ENCODE measurements at places on chromosomes 2 and 18.

DNA sequence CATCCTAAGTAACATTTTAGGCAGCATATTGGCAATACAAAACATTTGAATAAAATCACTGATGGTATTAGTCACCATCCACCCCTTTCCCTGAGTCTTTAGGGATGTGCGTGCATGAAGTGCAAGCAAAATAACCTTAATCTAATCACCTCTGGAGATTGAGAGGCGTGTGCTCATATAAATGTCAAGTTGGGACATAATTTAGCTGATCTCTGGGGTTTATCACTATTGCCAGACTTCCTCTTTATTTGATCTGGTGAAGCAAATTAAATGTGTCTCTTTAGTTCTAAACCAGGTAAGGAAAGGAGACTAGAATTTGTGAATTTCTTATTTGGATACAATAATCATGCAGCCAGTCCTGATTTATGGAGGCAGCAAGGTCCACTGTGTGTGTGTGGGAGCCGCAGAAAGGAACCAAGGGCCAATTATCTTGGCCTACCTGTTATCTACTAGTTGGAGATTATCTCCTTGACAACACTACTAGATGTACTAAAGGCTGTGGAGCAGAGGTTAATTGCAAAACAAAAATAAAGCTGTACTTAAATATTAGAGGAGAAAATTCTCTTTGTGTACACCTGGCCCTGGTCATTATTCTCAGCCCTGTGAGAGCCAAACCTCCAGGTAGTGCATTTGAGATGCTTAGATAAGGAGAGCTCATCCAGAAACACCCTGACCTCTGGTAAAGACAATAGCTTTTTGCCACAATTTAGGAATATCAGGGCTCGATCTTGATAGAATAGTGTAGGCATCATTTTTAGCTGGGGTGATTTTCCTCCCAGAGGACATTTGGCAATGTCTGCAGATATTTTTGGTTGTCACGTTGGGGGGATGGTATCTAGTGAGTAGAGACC lies 78.2 kb downstream of the HRH4 start:
- no peak for DNase-seq

DNA sequence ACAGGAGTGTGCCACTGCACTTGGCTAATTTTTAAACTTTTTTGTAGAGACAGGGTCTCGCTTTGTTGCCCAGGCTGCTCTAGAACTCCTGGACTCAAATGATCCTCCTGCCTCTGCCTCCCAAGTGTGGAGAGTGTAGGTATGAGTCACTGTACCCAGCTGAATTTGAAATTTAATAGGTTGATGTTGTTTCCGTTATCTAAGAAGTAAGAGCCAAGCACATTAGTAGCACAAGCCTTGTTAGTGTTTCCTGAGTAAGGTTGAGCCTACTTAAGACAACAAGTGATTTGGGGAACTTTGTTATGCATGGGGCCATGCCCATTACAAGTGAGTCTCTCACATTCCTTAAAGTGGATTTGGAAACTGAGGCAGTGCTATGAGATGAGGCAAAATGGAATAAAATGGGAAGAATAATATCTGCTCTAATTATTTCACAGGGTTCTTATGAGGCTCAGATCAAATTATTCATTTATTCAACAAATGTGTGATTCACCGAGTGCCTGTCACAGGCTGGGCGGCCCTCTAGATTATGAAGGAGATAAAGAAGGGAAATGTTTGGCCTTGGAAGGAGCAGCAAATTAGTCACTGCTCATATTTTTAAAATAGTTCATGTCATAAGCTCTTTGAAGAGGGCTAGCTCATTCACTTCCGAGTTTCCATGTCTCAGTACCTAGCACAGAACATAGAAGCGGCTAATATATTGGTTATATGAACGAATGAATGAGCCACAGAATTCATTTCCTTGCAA lies 217.2 kb downstream of the LDLRAD4 start:
- DNase-seq: no peak

DNA sequence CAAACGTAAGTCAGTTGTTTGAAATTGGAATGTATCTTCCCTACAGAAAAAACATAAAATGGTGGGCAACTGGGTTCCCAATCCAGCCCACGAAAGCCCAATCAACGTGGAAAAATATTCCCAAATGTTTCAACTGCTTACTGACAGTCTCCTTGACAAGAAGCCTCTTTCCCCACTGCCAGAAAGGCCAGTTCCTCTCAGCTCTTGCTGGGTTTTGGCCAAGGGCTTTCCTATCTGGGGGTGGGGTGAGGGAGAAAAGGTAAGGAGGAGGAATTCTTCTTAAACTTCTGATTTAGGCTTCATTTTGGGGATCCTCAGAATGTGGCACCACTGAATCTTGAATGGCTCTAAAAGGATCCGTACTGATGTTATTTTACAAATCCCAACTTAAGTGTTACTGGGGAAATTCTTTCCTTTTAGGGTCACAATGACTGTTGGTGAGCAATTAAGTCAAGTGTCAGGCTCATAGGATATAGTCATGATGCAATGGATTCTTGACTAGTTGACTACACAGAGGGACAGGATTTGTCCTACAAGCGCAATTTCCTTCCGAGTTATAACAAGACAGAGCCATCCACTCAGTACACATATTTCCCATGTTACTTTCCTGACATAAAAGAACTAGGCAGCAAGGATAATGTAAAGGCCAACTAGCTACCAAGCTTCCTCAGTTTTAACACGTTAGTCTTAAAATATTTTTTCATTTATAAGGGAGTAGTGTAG lies 73.6 kb downstream of the SPRED2 start:
- no peak for DNase-seq

- no peak for DNase-seq
Measured at GRCh38 chr2:101630224-101630949, 67.1 kb upstream of the MAP4K4 start.

DNA sequence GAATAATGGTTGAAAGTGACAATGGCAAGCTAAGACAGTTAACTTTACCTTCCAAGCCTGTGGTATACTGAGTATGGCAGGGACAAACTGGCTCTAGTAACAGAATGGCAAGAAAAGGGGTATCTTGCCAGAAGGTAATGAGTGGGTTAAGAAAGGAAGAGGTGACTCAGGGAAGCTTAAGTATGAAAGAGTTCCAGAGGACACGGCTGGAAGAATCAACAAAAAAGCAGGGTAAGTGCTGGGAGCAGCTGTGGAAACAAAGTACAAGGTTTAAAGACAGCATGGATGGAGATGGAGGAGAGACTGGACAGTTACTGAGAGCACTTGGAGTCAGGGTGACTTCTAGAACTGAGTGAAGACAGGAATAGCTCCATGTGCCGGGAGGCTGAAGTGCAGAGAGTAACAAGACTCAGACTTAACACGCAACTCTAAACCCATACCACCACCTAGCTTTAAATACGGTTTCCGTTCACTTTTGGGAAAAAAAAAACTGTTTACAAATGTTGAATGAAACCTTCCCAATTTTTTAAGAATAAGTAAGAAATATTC lies 69.0 kb downstream of the REV1 start:
- no peak for DNase-seq

DNA sequence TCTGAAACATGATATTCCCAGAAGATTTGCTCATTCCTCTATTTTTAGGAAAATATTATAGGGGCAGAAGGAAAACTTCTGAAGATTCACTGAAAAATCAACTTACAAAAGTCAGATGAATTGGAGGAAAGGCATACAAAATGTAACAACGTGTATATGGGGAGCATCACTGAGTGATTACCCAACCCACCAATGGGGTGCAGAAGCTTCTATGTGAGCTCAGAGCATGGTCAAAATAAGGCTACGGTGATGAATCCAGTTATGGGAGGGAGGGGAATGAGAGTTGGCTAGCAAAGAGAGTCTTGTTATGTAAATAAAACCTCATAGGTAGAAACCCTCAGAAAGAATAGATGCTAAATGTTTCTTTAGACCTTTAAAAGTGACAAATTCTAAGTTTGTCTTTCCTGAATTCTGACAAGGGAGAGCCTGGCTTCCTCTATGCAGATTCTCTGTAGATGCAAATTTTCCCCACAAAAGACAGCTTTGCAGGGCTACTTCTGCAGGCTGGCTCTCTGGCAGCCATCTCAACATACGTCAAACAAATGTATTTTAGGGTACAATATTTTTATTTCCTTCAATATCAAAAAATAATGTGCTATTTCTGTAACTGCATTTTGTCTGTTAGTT lies 171.4 kb upstream of the NDUFV2 start:
- no peak for DNase-seq

DNA sequence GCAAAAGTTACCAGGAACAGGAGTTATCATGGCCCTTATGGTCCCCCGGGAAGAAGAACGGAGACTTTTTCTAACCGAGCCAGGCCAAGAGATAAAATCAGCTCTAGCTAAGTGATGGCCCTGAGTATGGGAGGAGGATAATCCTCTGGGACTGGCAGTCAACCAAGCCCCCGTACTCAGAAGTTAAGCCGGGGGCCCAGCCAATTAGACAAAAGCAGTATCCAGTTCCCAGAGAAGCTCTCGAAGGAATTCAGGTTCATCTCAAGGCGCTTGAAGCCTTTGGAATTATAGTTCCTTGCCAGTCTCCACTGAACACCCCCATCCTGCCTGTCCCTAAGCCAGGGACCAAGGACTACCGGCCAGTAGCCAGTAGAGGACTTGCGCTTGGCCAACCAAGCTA lies 365.3 kb upstream of the TCF4 start:
- no peak for DNase-seq

GRCh38 chr2:154403242-154403790 lies 295.2 kb upstream of the KCNJ3 start:
- DNase-seq: no peak

- no peak for DNase-seq
Measured at GRCh38 chr2:171515672-171516298, 6.5 kb upstream of the CYBRD1 start.

DNA sequence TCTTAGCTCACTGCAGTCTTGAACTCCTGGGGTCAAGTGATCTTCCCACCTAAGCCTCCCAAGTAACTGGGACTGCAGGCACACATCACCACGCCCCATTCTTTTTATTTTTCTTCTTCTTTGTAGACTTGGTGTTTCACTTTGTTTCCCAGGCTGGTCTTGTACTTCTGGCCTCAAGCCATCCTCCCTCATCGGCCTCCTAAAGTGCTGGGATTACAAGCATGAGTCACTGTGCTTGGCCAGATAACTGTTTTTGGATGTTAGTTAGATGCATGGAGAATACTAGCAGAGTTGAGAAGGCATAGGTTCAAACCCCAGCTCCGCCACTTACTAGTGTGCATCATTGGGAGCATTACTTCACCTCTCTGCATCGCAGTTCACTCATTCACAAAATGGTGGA lies 88.3 kb downstream of the TXNL1 start:
- no peak for DNase-seq

DNA sequence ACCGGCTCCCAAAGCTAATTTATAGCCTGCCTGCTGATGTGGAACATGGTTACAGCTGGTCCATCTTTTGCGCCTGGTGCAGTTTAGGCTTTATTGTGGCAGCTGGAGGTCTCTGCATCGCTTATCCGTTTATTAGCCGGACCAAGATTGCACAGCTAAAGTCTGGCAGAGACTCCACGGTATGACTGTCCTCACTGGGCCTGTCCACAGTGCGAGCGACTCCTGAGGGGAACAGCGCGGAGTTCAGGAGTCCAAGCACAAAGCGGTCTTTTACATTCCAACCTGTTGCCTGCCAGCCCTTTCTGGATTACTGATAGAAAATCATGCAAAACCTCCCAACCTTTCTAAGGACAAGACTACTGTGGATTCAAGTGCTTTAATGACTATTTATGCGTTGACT lies 51.4 kb downstream of the TMEM178A start:
- DNase-seq: no peak

DNA sequence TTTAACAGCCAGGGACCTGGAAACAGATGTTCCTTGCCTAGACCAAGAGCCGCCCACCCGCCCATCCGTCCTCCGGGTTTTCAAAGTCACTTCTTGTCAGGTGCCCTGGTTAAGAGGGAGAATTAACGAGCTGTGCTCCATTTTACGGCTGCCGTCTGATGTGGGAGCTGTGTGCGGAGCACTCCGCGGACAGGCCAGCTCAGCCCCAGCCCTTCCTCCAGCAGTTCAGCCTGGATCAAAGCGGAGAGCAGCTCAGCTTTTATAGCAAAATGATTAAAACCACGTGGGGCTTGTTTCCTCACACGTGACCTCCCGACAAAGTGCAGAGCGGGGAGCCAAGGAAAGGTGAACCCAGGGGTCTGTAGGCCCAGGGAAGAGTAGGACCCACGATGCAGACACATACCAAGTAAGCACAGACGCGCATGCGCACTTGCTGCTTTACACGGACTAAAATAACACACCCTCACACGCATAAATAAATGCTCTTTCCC lies 46.1 kb upstream of the PKDCC start:
- DNase-seq: no peak

DNA sequence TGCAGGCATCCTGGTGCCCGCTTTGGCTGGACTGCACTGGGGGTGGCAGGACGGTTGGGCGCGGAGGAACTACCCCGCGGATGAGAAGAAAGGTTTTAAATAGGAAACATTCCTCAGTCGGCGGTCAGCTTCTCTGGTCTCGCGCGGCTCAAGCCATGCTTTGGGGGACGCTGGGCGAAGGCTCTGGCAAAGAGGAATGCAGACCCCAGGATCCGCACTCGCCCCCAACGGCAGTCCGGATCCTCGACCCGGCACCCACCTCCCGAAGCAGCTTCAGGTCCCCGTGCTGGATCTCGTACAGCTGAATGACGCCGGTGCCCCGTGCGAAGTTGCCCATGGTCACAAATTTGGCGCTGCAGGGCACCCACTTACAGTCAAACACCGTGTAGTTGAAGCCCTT lies 686 bp upstream of the PNO1 start:
- no peak for DNase-seq

DNA sequence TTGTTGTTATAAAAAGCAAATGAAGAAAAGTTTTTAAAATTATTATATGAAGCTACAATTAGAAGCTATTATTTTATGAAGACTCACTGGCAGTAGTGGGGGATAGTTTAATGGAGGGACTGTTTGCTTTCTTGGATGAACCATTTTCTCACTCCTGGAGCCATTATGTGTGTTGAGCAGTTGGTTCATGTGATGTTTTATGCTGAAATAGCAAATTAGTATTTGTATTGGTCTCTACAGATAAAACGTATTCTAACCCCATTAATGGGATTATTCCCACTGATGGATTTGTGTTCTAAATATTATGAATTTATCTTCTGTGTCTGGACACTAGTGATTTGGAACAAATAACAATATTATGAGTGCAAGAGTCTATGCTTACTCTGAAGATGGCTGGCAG lies 507.5 kb upstream of the FSHR start:
- no peak for DNase-seq

GRCh38 chr2:127942002-127942401 lies 56.2 kb upstream of the AMMECR1L start:
- DNase-seq: no peak

Measured in activated T-cell treated with anti-CD3 and anti-CD28 coated beads for 48 hours (primary cell).